Activated CD4-positive, alpha-beta T cell treated with anti-CD3 and anti-CD28 coated beads, Interleukin-2, amount 50 U/mL, for 48 hours (primary cell): ENCODE measurements at places on chromosomes 11 and 22.

- DNase-seq = no peak
Measured at GRCh38 chr11:14529951-14530350, 9.8 kb upstream of the PSMA1 start.

DNA sequence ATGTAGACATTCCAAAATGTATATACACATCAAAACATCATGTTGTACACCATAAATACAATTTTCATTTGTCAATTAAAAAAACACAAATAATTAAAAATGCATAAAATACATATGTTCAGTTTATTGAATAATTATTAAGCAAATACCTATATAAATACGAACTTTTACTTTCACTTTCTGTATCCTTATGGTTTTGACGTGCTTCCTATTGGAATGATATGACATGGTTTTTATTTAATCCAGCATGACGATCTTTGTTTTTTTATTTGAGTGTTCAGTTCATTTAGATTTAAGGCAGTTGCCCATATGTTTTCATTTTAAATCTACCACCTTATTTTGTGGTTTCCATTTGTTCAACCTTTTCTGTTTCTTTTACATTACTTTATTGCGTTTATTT lies 198.3 kb upstream of the PLET1 start:
- no peak for DNase-seq

- DNase-seq = peak; percentile 50
Measured at GRCh38 chr22:22110548-22111266, 128.1 kb upstream of the TOP3B start.

DNA sequence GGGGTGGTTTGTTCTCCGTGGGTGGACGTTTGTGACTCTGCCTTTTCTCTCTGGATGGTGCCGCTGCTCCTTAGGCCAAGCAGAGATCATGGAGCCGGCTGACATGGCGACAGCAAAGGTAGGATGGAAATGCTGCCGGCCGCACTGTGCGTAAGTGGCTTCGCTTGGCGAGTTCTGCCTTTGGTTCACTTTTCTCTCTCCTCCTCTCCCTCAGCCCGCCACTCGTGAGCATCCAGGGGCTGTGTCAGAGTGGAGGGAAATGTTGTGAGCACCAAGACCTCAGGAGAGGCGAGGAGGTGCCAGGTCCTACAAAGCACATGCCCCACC lies 80.5 kb downstream of the GRAMD1B start:
- DNase-seq = no peak

GRCh38 chr11:100061006-100061405 lies 626.1 kb upstream of the ARHGAP42 start:
- no peak for DNase-seq

- no peak for DNase-seq
Measured at GRCh38 chr11:111718859-111719258, 47.3 kb downstream of the PPP2R1B start.

GRCh38 chr11:48011102-48011797 lies 30.9 kb downstream of the PTPRJ start:
- DNase-seq = no peak

- DNase-seq = peak; percentile 74
Measured at GRCh38 chr11:122628810-122629555, 26.5 kb upstream of the UBASH3B start.

- no peak for DNase-seq
Measured at GRCh38 chr11:62854825-62855570, 15.6 kb upstream of the WDR74 start.

DNA sequence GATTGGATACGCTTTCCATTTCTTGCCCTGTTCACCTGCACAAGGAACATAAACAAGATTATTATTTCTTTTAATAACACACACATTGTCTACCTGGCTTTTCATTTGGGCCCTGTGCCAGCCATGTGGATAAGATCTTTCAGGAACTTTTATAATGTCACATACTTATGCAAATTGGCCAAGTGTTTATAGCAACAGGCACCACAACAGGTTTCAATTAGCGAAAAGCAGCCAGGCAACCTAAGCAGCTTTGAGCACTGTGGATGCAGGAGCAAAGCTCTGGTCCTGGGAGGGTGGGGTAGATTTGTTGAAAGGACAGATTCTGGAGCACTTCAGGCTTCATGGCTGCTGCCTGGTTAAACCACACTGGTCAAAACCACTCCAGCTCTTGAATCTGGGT lies 217.4 kb downstream of the BARX2 start:
- no peak for DNase-seq

DNA sequence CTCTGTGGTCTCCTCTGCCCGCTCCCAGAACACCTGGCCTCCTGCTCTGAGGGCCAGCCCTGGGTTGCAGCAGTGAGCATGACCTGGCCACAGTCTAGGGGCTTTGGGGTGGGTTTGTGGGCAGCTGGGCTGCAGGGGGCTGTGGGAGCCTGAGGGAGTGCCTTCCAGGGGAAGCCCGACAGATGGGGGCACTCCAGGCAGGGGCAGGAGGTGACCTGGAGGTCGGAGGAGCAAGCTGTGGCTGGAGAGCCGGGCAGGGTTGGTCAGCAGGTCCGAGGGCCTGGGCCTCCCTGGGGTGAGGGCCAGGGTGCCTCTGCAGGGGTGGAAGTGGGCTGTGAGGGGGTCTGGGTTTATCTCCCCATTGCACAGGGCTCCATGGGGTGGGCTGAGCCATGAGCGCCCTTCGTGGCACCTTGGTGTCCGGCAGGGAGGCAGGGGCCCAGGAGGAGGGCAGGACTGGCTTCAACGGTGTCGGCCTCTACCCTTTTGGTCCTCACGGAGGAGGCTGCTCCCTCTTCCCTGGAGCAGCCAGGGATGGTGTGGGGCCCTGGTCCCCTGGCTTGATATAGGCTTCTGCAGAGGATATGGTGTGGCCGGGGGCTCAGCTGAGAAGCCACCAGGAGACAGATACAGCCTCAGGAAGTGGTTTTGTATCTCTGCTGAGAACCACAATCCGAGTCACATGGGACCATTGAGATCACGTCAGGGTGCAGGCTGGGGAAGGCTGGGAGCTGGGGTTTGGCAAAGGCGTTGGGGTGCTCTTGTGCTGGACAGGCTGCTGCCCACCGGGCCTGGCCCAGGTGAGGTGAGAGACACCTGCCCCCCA lies 22.3 kb downstream of the KCNQ1 start:
- DNase-seq = peak; percentile 55

GRCh38 chr11:13321431-13321830 lies 43.8 kb downstream of the BMAL1 start:
- DNase-seq = no peak

- no peak for DNase-seq
Measured at GRCh38 chr11:57619331-57619730, 21.8 kb downstream of the SERPING1 start.

GRCh38 chr11:120186456-120186773 lies 24.4 kb upstream of the OAF start:
- DNase-seq = no peak

DNA sequence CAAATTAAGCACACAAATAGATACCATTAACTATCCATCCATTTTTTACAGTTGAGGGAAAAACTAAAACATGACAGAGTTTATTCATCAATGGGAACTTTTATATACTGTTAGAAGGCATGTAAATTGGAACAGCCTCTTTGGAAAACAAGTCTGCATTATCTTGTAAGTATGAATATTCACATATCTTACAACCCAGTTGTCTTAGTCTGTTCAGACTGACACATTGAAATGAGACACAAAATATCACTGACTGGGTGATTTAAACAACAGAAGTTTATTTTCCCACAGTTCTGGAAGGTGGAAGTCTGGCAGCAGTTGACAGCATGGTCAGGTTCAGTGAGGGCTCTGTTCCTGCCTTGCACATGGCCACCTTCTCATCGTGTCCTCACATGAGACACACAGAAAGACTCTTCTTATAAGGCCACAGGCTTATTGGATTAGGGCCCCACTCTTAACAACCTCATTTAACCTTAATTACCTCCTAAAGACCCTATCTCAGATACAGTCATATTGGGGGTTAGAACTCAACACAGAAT lies 5.4 kb upstream of the EIF3F start:
- DNase-seq = no peak

GRCh38 chr11:38721586-38722315 lies 2123.7 kb upstream of the RAG2 start:
- no peak for DNase-seq

- no peak for DNase-seq
Measured at GRCh38 chr22:49048591-49048990, 779.1 kb downstream of the BRD1 start.

- DNase-seq = no peak
Measured at GRCh38 chr22:48941903-48942575, 885.6 kb downstream of the BRD1 start.

GRCh38 chr11:82405421-82405820 lies 328.2 kb downstream of the FAM181B start:
- DNase-seq = no peak

- no peak for DNase-seq
Measured at GRCh38 chr11:44725016-44725685, 1.6 kb upstream of the TSPAN18 start.

GRCh38 chr11:105046898-105047579 lies 1.9 kb upstream of the CARD16 start:
- DNase-seq = no peak

DNA sequence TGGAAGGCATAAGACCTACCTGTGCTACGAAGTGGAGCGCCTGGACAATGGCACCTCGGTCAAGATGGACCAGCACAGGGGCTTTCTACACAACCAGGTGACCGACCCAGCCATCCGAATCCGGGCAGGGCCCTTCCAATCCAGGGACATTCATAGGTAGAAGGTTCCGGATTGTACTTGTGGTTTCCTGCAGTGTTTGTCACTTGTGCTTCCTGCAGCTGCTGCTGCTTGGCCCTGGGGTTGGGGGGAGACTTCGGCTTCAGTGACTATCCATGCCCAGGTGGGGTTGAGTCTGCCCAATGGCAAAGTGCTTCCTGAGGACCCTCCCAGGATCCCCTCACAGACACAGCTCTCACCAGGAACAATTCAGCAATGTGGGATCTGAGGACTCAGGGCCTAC lies 2.2 kb downstream of the APOBEC3A start:
- DNase-seq = no peak

DNA sequence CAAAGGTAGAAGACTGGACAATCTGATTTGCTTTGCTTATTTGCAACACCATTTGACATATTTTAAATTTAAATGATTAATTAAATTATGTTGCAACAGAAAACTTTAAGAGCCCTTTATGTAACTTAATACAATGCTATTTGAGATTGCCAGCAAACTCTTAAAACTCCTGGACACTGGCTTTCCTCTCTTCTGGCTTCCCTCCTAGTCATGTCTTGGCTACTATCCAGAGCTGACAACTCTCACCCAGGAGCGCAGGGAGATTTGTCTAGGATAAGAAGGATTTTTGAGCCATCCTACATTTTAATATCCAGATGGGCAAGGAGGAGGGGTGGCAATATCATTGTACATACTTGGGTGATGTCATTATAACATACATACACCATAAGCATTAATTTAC lies 134.3 kb downstream of the ELP4 start:
- no peak for DNase-seq

DNA sequence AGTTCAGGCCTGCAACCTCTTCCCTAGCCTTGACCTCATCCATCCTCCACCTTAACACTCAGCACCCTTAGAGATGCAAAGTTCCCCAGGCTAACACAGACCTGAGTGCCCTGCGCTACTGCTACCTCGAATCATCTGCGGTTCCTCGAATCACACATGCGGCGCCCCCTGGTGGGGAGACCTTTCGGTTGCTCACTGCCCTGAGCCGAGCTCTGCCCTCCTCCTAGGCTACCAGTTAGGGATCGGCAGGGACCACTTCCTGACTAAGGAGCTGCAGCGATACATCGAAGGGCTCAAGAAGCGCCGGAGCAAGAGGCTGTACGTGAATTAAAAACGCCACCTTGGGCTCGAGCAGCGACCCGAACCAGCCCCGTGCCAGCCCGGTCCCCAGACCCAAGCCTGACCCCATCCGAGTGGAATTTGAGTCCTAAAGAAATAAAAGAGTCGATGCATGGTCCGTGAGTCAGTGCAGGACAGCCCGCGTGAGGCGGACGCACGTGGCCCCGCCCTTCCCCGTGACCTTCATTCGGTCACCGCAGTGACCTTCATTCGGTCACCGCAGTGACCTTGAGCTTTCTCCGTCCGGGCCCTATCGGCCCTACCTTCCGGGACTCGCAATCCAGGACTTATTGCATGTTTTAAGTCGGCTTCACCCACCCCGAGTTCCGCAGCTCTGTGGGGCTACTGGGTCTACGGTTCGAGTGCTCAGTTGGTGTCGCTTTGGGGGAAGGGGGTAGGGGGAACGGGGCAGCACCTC lies 830 bp upstream of the ESRRA start:
- peak; percentile 98 for DNase-seq

GRCh38 chr11:118933486-118933885 lies 7.8 kb upstream of the BCL9L start:
- no peak for DNase-seq

DNA sequence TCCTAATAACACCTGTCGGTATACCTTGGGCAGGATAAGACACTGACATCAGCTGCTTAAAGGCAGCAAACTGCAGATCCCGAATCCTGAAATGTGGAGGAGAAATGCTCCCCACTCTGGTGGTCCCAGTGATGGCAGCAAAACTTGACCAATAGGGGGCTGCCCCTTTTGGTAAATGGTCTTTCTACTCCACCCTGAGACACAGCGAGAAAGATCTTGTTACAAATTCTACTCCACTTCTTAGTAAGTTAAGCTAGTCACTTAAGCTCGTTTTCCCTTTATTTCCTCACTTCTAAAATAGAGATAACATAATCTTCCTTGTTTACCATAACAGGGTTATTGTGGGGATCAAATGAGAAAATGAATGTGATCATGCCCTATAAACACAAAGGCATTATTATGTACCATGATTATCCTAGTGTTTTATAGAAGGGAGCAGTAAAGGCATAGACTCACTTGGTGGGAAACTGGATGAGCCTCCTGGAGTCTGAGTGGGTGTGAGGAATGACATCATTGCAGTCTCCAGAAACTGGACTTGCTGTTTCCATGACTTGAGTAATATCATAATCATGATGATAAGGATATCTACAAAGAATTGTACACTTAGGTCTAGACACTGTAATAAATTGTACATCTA lies 50.9 kb downstream of the ENDOD1 start:
- DNase-seq = no peak

DNA sequence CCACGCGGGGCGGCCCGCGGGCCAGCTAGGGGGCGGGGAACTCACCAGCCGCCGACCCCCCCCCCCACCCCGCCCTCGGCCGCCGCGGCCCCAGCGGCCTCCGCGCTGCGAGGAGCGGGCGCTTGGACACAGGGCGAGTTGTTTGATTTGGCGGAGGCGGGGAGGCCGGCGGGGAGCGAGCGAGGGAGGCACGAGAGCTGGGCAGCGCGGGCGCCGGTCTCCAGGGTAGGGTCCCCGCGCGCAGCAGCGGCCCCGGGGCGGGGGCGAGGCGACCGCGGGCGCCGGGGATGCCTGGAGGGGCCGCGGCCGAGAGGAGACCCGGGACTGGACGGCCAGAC lies 64.4 kb downstream of the NAV2 start:
- no peak for DNase-seq

- DNase-seq = no peak
Measured at GRCh38 chr11:72600557-72600956, 73.7 kb downstream of the PDE2A start.

- DNase-seq = no peak
Measured at GRCh38 chr11:35838071-35838470, 105.8 kb upstream of the LDLRAD3 start.

DNA sequence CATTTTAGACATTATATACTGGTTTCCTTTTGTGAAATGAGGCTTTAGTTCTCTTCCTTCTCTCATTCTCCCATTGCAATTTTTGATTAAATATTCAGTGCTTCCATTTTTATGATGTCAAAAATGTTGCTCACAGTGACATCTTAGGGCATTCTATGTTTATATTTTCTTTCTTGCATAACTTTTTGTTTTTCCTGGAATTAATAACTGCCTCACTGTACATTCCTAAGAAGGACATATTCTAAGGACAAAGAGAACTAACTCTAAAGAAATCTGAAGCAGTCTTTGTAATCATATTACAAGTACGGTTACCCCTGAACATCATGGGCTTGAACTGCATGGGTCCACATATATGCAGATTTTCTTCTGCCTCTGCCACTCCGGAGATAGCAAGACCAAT lies 25.8 kb upstream of the P2RY6 start:
- DNase-seq = no peak
